Caudate nucleus (tissue), 63 donors: ENCODE measurements at places on chromosomes 7 and 10.

DNA sequence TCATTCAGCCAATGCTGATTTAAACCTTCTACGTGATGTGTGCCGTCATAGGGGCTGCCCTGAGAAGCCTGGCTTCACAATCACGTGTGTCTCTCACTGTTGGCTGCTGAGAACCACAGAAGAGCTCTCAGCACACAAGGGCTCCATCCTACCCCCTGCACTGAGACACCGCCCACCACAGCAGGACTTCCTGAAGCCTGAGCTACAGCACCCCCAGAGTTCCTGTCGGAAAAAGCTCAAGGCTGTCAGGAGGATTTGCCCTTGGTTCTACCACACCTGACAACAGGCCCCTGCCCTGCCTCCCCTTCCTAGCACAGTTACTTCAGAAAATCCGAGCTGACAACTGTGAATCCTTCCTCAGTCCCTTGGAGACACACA, 191.9 kb downstream of the MAD1L1 start:
- no peak for DNase-seq

GRCh38 chr7:101177644-101178043, 2.4 kb downstream of the NAT16 start:
- DNase-seq: no peak

DNA sequence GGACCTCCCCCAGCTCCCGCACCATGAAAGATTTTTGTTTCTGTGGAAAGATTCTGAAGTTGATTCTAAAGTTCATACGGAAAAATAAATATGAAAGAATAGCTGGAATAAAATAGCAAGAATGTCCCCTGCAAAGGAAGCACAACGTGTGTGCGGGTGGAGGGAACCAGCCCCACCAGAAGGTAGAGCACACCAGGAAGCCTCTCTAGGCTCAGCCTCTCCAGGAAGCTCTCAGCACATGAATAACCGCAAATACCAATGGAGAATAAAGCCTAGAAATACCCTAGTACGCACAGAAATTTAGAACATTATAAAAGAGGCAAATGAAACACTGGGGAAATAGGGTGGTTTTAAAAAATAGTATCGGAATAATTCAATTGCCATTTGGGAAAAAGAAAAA, 24.6 kb upstream of the FAM170B start:
- DNase-seq: no peak

GRCh38 chr10:103820101-103821062, 35.0 kb downstream of the SH3PXD2A start:
- DNase-seq: no peak

DNA sequence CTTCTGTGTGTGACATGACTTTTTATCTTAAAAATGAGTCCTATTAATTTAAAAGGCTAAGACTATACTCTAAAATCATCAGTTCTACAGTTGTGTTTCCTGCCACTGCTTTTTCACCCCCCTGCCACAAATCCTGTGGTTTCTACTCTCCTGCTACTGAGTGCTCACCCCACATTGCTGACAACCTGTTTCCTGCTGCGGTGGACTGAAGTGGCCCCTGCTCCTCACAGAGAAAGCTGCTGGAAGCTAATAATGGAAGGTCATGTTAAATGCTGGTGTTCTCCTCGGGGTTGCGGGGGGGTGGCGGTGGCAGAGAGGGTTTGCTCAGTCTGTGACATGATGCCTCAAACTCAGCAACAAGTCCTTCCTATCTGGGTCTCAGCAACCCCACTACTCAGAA, 113.2 kb upstream of the INHBA start:
- DNase-seq: no peak

- no peak for DNase-seq
These were observed 30.7 kb downstream of the DUSP5 start for GRCh38 chr10:110528224-110528996.

GRCh38 chr7:116340201-116340847, 130.0 kb downstream of the TES start:
- no peak for DNase-seq

GRCh38 chr7:38229386-38229785, 44.0 kb downstream of the TARP start:
- DNase-seq: no peak

- no peak for DNase-seq
These were observed 625.1 kb downstream of the MAGI2 start for GRCh38 chr7:78828317-78828716.

- no peak for DNase-seq
These were observed 1.6 kb downstream of the CHST15 start for GRCh38 chr10:124091646-124092249.
